ENCODE measurements at places on chromosomes 3 and 15.

- DNase-seq = no peak
Observed at GRCh38 chr3:146249921-146250320, 984 bp downstream of the PLSCR4 start.

DNA sequence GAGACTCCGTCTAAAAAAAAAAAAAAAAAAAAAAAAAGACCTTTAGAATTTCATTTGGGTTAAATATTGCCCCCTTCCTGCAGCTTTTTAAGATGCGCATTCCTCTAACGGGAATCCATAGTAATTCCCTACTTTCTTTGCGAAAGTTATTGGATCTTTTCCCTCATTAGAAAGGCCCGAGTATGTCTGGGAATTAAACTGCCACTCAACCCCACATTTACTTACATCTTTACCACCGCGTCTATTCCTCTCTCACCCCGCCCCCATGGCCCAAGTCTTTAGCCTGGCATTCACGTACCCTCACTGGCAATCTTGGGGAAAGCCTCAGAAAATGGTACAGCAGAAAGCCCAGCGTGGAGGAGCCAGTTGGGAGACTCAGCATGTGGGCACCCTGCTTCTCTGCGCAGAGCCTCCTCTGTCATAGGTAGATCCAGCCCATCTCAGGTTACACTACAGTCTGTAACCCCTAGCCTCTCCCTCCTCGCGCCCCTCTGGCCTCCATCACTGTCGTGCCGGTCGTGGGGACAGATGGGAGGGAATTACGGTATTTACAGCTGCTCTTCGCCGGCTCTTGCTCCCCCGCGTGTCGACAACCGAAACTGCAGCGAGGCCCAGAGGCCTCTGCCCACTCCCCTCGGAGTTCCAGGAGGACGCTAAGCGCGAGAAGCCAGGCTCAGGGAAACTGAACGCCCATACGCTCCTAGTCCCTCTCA, 6.4 kb upstream of the ANKDD1A start:
- DNase-seq = peak; percentile 77

DNA sequence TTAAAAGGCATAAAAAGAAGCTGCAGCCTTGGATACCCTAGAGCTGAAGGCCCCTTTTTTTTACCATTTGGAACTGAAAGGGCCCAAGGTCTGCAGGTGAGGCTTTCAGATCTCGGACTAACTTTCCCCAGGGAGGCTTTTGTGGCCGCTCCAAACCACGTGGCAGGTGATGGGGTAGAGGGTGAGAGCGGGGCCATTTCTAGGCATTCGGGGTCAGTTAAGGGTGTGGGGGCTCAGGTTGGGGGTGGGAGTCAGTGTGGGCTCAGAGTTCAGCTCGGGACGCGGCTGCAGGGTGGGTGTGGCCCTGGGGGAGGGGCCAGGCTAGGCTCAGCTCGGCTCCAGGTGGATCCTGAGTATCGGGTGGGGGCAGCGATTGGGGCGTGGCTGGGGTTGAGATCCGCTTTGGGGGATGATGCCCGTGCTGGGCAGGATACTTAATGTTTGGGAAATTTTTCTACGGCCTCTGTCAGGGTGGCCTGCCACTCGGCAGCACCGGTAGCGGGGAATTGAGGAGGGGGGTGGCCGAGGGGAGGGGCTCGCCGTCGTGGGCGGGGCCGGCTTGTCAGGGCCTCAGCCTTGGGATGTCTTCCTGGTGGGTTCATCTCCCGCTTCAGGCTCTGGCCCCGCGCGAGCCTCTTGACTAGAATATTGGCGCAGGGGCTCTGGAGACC, 2.5 kb downstream of the KLF13 start:
- DNase-seq = no peak

- DNase-seq = peak; percentile 64
Observed at GRCh38 chr15:31489801-31490646, 163.4 kb downstream of the KLF13 start.

DNA sequence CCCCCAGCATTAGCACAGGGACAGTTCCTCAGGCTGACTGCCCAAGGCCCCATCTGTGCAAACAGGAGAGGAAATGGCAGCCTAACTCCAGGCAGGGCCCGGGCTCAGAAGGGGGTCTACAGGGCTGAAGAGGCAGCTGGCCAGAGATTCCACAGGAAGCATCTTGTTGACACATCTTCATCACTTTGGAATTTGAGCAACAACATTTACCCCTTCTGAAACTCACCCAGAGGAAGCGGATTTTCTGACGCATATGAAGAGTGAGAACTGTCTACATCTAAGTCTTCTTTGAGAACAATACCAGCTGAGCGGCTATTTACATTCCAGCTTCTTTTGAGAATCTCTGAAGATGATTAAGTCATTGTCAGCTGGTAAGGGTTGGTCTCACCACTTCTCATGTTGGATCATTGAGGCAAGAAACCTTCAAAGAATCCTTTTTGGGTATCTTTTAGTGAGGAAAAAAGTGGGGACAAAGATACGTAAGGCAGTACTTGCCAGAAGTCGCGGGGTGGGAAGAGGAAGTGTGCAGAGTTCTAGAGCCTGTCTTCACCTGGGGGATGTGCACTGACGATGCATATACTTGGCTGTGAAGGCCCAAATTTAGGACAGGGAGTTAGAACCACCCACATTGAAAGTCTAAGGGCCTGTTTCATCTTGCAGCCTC, 25.4 kb upstream of the SRP14 start:
- no peak for DNase-seq

DNA sequence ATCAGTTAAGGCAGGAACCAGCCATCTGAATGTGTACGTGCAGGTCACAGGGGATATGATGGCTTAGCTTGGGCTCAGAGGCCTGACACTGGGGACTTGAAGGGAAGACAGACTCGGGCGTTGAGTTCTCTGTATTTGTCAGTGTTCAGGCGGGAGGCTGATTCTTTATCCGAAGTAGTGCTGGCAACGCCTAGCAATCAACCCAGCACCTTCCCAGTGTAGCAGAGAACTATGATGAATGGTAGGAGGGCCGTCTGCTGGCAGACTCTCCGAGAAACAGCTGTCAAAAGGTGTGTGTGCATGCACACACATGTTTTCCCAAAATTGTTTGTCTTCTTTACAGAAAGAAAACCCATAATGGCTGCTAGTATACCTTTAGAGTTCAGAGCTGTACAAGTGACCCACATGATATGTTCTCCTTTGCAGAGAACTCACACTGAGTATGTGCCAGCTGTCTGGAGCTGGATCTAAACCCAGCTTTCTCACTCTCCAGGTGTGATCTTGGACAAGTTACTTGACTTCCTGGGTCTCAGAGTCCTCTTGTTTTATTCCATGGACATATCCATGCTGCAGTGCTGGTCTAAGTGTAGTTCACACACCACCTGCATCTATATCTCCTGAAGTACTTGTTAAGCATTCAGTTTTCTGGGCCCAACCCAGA, 74.5 kb upstream of the LARS2 start:
- no peak for DNase-seq

GRCh38 chr15:83930392-83931212, 276.7 kb downstream of the ADAMTSL3 start:
- DNase-seq = no peak

GRCh38 chr3:47365213-47366153, 15.3 kb upstream of the PTPN23 start:
- no peak for DNase-seq

DNA sequence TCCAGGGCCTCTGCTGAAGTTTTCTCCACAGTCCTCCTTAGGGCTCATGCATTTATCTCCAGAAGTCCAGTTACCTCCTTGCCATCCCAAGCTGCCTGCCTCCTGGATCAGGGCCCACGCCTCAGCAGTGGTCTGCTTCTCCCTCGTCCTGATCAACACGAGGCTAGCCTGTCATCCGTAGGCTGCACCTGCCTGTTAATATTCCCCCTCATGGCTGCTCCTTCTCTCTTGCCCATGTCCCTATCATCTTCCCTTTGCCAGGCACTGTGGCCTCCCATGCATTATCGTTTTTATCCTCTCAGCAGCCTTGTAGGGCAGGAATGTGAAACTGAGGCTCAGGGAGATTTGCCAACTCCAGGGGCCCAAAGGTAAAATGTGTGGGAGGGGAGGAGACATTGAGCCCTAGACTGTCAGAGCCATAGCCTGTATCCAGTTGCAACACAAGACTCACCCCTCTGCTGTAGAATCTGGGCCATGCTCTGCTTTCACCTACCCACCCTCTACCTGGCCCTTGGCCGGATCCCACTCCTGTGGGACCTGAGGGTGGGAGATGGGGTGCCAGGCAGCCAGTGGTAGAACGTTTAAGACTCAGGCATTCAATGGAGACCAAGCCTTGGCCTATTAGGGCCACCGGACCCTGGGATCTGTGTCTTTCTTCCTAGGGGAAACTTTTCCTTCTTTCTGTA, 4.6 kb downstream of the GRM2 start:
- DNase-seq = no peak

GRCh38 chr3:176174060-176174459, 1023.2 kb downstream of the TBL1XR1 start:
- no peak for DNase-seq

GRCh38 chr15:41853831-41854230, 15.2 kb downstream of the PLA2G4B start:
- no peak for DNase-seq

- no peak for DNase-seq
Observed at GRCh38 chr15:84834969-84835368, 17.8 kb downstream of the ALPK3 start.

GRCh38 chr3:63405882-63406281, 127.8 kb downstream of the SYNPR start:
- no peak for DNase-seq

DNA sequence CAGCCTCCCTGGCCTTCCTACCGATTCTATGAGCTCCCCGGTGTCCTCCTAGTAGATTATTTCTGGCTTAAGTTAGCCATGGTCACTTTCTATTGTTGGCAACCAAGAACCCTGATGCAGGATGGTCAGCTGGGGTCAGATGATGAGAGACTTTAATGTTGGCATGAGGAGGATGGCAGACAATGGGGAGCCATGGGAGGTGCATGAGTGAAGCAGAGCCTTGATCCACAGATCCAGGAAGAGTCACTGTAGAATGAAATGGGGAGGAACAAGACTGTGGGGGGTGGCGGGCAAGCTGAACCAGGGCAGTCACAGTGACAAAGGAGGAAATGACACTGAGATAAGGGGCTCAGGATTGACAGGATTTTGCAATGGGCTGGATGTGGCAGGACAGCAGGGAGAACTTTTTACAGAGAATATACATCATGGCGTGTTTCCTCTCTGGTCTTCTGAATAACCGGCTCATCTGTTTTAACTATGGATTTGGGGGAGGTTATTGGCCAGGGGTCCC, 60.9 kb downstream of the RPLP1 start:
- peak; percentile 10 for DNase-seq

- DNase-seq = no peak
Observed at GRCh38 chr3:13509059-13509815, 29.1 kb downstream of the HDAC11 start.

DNA sequence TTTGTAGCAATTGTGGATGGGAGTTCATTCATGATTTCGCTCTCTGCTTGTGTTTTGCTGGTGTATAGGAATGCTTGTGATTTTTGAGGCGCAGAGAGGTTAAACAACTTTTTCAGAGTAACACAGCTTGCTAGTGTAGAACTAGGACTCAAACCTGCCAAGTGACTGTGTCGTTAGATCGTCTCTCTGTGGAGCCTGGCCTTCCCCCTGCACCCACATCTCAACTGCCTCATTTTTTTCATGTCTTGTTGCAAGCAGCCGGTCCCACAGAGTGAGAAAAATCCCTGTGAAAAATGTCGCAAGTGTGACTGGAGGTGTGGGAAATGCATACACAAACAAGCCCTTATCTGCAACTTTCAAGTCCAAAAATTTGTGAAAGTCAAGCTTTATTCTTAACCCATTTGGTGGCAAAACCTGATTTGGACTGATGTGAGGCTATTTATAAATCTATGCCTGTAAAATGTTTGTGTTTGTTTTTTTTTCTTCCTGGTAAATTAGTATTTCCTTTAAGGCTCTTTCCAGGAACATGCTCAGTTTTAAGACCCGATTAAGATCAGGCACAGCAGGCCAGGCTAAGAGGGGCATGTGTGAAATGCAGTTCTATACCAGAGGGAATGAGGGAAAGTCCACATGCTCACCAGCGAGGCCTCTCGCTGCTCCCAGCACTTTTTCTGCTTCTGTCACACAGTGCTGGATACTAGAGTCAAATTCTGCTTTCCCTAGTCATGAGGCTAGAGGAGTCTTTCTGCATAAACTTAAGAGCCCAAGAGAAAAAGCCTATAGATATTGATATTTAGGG, 25.8 kb downstream of the ST6GAL1 start:
- no peak for DNase-seq

DNA sequence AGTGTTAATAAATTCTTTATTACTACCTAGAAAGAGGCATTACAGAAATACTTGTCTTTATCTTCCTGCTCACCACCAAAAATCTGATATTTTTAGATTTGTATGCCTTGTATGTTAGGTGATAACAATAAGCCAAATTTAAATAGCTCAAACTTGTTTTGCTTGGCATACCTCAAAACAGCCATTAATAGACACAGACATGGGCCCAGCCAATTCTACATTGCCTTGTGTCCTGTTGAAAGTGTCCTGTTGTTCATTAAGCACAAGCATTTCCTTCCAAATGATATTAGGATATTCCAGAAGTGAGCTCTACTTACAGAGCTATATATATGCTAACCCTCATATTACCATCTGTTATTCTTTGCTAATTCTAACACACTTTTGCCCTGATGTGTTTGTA, 438.6 kb upstream of the ZNF385D start:
- DNase-seq = no peak

DNA sequence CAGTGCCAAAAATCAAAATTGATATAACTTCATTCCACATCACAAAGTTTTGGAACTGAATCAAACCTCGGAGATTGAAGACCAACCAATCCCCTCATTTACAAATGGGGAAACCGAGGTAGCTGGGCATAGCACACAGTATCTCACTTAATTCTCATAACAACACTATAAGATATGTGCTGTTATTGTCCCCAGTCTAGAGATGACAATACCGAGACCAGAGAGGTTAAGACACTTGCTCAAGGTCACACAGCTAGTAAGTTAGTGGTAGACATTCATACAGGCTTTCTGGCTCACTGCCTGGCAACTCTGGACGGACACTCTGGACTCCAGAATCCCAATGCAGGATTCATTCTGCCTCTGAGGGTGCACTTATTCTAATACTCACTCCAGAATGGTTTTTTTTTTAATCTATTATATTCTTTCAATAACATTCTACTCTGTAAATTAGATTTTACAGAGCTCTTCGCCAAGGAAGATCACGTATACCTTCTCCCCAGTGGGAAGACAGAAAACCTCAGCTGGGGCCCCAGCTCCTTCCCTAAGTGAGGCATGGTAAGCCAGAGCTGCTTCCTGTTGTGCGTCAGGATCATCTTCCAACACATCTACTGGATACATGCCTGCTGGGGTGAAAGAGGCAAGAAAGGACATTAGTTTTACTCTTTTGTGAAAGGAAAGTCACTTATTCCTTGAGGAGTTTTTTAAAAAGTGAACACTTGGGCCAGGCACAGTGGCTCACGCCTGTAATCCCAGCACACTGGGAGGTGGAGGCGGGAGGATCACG, 128.4 kb upstream of the IGF1R start:
- no peak for DNase-seq
